Eye (tissue), 1 donor: ENCODE measurements at places on chromosomes 16 and 17.

DNA sequence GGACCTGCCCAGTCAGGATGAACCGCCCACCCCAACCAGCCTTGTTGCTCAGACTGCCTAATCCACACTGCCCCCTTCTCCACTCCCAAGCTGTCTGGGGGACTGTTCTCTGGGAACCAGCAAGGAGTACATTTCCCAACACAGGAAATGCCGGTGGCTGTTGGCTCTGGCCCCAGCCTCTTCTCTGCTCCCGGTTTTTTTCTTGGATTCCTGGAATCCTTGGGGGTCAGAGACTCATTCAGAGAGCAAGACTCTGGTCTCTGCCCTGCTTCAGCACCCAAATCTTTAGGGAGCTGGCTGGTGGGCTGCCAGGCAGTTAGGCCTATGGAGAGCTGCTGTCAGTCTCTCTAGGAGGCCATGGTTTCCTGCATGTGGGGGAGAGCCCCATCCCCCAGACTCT is 10.8 kb upstream of the MTMR4 start:
- DNase-seq = peak; percentile 22

- DNase-seq = peak; percentile 79
Observed at GRCh38 chr16:85435286-85435685, 177.8 kb upstream of the GSE1 start.

- peak; percentile 28 for DNase-seq
Observed at GRCh38 chr17:55216888-55217287, 47.9 kb upstream of the HLF start.

DNA sequence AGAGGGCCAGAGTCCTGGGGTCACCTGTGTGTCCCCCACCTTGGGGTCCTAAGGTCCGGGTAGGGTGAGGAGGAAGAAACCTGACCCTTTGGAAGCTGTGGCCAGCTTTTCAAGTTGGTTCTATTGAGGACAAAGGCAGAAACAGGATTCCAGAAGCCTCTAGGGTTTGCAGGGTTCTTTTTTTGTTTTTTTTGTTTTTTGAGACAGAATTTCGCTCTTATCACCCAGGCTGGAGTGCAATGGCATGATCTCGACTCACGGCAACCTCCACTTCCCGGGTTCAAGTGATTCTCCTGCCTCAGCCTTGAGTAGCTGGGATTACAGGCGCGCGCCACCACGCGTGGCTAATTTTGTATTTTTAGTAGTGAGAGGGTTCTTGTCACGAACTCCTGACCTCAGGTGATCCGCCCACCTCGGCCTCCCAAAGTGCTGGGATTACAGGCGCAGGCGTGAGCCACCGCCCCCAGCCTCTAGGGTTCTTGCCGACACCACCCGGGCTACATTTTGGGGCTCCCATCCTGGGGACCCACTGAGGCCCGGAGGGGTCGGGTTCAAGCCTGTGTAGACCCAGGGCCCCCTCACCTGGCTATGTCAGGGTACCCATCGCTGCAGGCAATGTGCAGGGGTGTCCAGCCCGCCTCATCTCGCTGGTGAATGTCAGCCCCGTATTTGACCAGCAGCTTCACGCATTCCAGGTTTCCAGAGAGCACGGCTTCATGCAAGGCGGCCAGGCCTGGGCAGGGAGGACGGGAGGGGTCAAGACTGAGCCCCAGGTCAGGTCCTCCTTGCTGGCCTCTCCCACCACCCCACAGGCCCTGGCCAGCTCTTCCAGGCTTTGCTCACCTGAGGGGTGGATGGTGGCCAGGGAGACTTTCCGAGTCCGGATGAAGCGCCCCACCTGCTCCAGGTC is 674 bp downstream of the PPP1R27 start:
- no peak for DNase-seq

- DNase-seq = no peak
Observed at GRCh38 chr16:48676836-48677235, 66.9 kb upstream of the N4BP1 start.

DNA sequence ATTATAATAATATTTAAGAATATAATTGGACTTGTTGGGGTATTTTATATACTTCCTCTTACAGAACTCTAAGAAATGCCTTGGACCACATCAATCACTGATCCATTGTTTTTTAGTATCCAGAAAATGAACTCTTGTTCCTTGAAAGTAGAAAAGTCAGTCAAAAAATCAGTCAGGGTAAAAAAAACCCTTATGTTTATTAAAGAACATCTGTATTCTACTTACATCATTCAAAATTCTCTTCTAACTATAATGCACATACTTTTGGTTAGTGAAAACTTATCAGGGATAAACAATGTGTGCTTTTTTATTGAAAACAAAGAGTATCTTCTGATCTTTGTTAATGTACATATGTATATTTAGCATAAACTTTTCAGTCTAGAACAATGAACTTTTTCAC is 23.5 kb upstream of the CDR2 start:
- DNase-seq = no peak

DNA sequence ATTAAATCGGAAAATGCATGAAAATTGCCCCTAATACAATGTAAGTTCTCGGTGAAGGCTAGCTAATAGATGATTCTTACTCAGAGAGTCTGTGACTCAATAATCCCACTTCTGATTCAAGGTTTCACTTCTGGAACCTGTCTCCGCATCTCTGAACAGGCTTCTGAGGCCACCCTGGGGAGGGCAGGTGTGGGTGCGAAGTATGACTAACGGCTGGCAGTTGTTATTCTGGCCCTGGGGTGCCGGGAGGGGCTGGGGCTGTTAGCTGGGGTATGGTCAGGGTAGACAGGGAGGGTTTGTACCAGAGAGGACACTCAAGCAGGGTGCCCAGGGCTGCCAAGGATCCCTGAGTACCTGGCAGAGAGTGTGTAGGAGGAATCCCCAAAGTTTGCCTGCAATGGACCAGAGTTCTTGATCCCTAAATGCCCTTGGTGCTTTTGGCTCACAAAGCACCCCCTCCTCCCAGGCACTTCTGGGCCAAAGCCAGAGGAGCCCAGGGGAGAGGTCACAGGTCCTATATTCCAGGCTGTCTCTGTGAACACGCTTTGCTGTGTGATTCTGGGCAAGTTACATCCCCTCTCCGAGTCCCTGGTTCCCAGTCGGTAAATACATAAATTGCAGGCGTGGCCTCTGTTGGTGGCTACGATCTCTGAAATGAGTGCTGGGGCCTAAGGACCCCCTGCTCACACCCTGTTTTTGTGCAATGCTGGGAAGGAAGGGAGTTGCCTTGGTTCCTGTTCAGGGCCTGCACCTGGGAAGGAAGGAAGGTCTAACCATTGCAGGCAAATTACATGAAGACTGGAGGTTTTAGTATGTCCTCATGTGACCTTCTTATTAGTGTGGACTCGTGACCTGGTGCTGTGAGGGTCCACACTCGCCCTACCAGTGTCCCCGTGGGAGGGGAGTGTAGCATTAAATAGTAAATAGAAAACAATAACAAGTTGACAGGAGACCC is 49.9 kb upstream of the CPNE2 start:
- no peak for DNase-seq

DNA sequence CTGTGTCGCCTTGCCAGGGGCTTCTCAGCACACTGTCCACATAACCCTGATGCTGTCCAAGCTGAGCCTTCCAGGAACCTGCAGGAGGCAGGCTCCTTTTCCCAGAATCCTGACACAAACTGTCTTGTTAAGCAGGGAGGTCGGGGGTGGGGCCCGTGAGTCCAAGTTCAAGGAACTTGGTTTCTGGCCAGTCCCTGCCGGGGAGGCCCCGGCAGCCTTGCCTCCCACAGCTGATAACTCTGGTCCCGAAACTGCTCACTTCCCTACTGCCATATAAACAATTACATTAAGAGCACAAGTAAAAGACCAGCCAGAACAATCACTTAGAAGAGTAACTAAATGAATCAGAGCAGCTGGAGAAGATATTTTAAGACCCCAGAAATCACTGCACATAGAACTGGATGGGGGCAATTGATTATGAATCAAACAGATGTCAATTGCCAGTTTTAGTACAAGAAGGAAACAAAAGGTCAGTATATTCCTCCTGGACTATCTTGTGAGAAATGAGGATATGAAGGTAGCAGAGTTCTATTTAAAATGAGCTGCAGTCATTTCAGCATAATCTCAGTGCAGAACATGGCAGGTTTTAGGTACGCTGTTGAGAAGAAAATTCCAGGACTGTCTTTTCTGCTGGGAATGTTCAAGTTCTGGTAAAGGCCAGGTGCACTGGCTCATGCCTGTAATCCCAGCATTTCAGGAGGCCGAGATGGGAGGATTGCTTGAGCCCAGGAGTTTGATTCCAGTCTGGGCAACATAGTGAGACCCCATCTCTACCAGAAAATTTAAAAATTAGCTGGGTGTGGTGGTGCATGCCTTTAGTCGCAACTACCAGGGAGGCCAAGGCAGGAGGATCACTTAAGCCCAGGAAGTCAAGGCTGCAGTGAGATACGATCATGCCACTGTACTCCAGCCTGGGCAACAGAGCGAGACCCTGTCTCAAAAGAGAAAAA is 169.8 kb downstream of the PITPNC1 start:
- no peak for DNase-seq

GRCh38 chr17:21532763-21533385 is 156.7 kb downstream of the KCNJ12 start:
- DNase-seq = no peak

GRCh38 chr17:74641224-74641957 is 17.9 kb upstream of the CD300E start:
- no peak for DNase-seq

DNA sequence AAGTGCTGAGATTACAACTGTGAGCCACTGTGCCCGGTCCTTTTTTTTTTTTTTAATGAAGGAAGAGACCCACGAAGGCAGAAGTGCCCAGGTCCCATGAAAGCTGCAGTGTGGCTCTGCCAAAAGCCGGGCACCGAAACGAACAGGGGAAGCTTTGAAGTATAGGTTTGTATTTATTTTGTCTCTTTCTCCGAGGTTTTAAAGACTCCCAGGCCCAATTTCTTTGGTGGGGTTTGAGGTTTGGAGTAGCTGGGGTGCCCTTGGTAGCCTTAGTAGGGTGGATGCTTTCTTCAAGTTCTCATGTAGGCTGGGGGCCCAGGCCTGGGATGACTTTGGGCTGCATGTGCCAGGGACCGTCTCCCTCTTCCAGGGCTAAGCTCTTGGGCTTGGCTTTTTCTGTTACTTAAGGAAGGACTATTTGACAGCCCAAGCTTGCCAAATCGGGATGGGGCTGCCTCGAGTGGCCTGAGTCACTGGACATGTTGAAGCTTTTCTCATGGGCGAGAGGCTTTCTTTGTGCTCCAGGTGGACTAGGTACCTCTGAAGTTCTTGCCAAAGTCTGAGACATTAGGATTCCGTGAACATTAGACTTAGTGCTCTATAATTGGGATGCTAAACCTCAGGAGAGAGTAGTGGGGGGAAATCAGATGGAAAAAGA is 66.3 kb downstream of the WIPI1 start:
- DNase-seq = no peak

- peak; percentile 3 for DNase-seq
Observed at GRCh38 chr17:60554377-60554788, 28.3 kb upstream of the APPBP2 start.

DNA sequence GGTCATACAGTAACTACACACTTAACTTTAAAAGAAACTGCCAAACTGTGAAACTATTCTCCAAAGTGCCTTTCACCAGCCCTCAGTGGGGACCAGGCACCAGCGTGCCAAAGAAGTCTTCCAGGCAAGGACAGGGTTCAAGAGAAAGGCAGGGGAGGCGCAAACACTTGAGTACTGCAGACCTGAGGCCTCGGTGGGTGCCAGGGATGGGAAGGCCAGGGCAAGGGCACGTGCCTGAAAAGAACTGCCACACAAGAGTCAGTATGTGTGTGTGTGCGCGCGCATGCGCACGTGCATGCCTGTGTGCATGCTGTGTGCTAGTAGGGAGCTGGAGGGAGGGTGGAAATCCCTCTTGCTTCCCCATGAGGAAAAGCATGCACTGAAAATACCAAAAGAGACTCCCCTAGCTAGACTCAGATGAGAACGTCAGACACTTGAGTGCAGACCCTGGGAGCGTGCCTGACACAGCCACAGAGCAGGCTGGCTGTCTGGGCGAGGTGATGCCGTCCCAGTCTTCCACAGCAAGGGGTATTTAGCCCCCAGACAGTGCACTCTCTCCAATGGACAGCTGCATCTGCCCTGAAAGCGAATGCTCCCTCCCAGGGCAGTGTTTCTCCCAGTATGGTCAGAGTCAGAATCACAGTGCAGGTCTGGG is 40.1 kb upstream of the GSG1L start:
- DNase-seq = no peak

- no peak for DNase-seq
Observed at GRCh38 chr16:51761001-51761400, 609.9 kb upstream of the SALL1 start.
